ENCODE measurements at places on chromosomes 16 and 17.

GRCh38 chr17:30475206-30475605 is 2.0 kb upstream of the GOSR1 start:
- DNase-seq = no peak

- no peak for DNase-seq
These were observed 14.1 kb downstream of the STH start for GRCh38 chr17:46013127-46013501.

GRCh38 chr16:84543253-84543652 is 38.8 kb upstream of the MEAK7 start:
- DNase-seq = no peak

- DNase-seq = no peak
These were observed 102.8 kb downstream of the FOXL1 start for GRCh38 chr16:86681031-86681756.

GRCh38 chr16:31386157-31386984 is 6.8 kb upstream of the ITGAD start:
- no peak for DNase-seq
